ENCODE measurements at places on chromosomes 16 and 17. TPM values are rescaled to one million over a fixed set of nuclear protein-coding genes. Genes with fewer than 3 reads are reported as not detected.

ZNF207 gene
- total RNA-seq: 295 TPM

KRTAP9-4 gene
- not detected for total RNA-seq

OR1D2 gene
- total RNA-seq: not detected

CHTF18 gene
- total RNA-seq: 97.4 TPM

CRISPLD2 gene
- total RNA-seq: 0.50 TPM

CLTC gene
- total RNA-seq: 187 TPM

HOXB6 gene
- 0.30 TPM for total RNA-seq

PFN1 gene
- 2,499 TPM for total RNA-seq

TP53TG3B gene
- not detected for total RNA-seq

Data from T-helper 2 cell treated with Interferon-gamma antibody and Interleukin-4, amounts not matched to agents 100 ng/mL and 5 ng/mL, for 36 hours (primary cell).